ENCODE measurements at places on chromosomes 4 and X.

GRCh38 chrX:2712428-2712827 is 21.3 kb downstream of the CD99 start:
- DNase-seq = no peak

DNA sequence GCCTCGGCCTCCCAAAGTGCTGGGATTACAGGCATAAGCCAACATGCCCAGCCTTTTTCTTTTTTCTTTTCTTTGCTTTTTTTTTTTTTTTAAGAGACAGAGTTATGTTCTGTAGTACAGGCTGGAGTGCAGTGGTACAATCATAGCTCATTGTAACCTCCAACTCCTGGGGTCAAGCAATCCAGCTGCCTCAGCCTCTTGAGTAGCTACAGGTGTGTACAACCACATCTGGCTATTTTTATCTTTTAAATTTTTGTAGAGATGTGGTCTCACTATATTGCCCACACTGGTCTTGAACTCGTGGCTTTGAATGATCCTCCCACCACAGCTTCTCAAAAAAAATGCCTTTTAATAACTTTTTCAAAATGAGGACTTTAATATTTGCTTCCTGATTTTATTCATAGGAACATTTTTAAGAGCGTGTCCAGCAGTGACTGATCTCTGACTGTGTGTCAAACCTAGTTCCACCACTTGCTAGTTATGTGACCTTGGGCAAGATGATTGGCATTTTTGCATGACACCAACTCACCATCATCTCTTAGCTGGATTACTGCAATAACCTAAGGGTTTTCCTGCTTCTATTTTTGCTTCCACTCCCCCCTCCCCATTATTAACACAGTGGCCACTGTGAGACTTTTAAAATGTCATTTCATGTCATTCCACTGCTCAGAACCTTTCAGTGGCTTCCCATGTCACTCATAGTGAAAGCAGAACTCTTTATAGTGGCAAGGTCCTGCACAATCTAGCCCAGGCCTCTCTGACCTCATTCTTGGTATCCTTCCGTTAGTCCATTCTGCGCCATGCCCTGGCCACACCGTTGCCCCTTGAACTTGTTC is 4.5 kb upstream of the TNIP3 start:
- DNase-seq = no peak

GRCh38 chr4:126458993-126459392 is 1144.2 kb downstream of the FAT4 start:
- no peak for DNase-seq

GRCh38 chr4:14917298-14917633 is 85.0 kb upstream of the CPEB2 start:
- DNase-seq = no peak

GRCh38 chr4:46385946-46386345 is 4.0 kb downstream of the GABRA2 start:
- DNase-seq = no peak

DNA sequence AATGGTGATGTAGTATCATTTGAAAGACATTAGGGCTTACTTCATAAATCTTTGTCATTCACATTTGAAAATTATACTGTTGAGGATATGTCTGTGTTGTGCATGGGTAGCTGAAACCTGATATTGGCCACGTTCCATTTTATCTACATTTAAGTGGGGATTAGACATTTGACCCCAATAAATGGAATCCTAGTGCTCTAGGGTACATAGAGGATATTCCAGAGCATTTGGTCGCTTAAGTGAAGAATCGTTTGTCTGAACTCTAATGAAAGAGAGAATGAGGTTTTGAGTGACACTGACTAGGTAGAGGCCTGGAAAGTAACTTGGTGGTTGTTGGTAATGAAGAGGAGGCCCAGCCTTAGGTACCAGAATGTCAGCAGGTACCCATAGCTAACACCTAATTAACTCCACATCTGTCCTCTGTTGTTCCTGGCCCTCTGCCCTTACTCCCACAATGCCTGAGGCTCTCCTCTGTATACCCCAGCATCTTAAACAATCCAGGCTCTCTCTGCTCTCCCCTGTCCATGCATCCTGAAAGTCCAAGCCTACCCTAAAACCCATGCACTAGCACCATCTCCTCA is 299.5 kb upstream of the KLF3 start:
- DNase-seq = no peak

- DNase-seq = no peak
Observed at GRCh38 chr4:156945532-156945931, 26.1 kb downstream of the PDGFC start.

DNA sequence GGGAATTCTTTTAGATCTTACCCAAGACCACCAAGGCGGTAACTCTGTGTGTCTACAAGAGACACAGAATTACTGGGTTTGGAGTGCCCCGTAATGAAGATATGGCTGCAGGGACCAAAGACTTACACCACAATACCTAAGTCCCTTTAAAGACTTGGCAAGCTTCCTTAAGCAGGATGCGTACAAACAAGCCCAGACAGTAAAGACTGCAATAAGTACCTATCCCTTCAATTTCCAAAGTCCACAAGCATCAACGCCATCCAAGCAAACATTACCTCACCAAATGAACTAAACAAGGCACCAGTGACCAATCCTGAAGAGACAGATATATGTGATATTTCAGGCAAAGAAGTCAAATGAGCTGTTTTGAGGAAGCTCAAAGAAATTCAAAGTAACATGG is 42.3 kb upstream of the RNF128 start:
- no peak for DNase-seq

DNA sequence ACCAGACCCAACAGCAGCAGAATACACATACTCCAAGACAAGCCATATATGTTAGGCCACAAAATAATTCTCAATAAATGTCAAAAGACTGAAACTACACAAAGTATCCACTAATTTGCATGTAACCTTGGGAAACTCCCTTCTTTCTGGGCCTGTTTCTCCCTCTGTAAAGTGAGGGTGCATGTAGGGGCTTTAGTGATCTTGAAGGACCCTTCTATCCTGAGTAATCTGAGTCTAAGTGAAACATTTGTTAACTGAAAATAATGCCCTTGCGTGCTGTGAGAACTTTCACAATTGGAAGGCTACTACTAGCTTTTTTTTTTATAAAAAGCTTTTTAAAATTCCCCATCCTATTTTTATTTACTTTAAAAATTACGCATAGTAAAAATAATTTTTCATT is 125.2 kb downstream of the NEXMIF start:
- DNase-seq = no peak

DNA sequence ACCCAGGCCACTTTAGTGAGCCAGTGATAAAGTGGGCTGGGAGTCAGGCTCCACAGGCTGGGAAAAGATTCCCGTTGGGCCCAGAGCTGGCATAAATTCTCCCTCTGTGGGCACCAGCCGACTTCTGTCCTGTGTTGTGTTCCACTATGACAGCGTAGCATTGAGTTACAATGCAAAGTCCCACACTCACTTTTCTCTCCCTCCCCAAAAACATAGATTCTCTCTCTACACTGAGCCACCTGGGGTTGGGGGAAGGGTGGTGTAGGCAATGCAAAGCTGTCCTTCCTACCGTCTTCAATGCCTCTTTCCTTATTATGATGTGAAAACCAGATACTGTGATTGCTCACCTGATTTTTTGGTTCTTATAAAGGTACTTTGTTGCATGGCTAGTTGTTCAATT is 566.2 kb downstream of the RAPGEF2 start:
- DNase-seq = no peak

GRCh38 chr4:143512978-143513313 is 556 bp upstream of the SMARCA5 start:
- DNase-seq = no peak

DNA sequence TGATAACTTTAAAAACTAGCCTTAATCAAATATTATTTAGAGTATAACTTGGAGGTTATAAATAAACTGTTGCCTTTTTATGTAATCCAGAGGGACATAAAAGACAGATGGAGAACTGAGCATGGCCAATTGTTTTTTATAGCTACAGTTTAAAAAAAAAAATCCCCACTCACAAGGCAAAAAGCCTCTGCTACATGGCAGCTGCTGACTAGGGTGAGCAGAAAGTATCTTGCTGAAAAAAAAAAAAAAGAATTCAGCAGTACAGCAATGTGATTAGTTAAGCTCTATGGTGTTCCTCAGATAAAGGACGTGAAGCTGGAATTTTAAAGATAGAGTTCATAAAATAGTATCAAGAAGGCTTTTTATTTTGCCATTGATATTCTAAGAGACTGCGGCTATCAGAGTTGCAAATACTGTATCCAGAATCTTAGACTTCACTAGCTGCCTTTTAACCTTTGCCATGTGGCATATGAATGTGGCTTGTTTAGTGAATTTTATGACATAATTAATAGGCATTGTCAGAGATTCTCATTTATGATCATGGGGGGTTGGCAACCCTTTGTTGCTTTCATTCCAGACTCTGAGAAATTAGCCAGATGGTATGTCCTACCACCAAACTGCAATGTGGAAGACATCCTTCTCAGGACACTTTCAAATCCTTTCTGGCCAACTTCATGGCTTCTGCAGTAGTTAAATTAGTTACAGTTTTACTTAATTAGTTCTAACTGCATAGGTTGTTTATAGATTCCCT is 498.0 kb downstream of the STPG2 start:
- no peak for DNase-seq

- DNase-seq = no peak
Observed at GRCh38 chrX:154731881-154732280, 19.0 kb downstream of the GAB3 start.
